Esophagus squamous epithelium (tissue), 5 donors: ENCODE measurements at places on chromosomes 6 and 20.

GRCh38 chr6:81614292-81614691 is 138.2 kb downstream of the TENT5A start:
- no peak for DNase-seq

DNA sequence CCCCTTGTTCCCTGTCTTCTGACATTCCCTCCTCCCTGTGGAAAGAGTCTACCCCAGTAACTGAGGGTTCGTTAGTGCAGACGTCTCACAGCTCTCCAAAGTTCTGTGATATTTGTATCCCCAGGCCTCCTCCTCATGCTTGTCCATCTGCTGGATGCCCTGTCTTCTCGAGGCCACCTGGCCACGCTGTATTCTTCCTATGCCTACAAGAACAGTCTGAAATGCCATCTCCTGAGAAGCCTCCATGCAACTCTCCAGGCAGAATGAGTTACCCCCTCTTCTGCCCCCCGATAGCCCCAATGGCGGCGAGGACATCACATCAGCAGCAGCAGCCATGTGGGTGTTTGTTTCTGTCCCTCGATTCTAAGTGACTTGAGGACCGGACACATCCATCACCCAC is 9.3 kb downstream of the ULBP2 start:
- DNase-seq, result no peak

DNA sequence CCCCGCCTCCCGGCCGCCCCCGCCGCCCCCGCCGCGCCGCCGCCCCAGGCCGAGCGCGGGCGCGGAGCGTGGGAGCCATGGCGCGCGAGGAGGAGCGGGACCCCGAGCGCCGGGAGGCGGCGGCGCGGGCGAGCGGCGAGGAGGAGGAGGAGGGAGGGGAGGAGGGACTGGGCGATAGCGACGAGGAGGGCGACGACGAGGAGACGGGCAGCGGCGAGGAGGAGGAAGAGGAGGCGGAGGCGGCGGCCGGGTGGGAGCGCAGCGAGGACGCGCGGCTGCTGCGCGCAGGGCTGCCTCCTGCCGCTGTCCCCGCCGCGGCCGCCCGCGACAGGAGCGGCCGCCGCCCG is at the start of gene SLC24A3:
TSS of gene SLC24A3 (plus strand) at position 174 of the 347 bp plus-strand sequence.
- DNase-seq, result no peak

- DNase-seq, result no peak
Observed at GRCh38 chr6:99344289-99344688, 5.2 kb downstream of the FAXC start.

DNA sequence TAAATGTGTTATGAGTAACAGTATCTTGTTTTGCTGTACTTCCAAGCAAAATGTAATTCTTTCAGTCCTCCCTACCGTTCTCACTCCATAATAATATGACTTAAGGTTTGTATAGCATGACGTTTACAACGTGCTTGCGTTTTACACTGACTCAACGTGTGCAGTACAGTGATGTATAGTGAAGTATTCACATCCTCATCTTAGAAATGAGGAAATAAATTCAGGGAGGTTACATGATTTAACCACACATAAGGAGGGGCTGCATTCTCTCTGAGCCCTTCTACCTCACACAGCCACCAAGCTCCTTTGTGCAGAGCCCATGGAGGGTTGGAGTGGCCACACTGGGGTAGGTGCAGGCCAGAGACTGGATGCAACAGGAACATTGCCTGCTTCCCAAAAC is 164.5 kb downstream of the MTHFD1L start:
- DNase-seq, result no peak

- DNase-seq, result no peak
Observed at GRCh38 chr6:116651916-116652315, 16.6 kb downstream of the ZUP1 start.

GRCh38 chr6:78599526-78599925 is 267.8 kb upstream of the IRAK1BP1 start:
- DNase-seq, result no peak

DNA sequence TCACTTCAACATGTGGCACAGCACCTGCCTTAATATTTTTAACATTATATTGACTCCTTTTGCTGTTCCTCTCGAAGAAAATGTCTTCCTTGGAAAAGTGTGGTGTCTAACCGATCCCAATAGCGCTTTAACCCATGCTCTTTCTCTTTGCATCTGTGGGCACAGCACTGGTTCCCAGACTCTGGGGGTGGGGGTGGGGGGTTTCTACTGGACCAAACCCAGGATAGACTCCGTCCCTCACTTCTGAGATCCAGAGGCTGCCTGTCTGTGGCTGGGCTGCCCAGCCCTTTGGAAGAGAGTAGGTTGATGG is 3.9 kb upstream of the ZNF292 start:
- no peak for DNase-seq

- DNase-seq, result no peak
Observed at GRCh38 chr6:35084511-35085203, 56.5 kb downstream of the TCP11 start.

- DNase-seq, result no peak
Observed at GRCh38 chr20:36523341-36523740, 18.0 kb upstream of the MYL9 start.

DNA sequence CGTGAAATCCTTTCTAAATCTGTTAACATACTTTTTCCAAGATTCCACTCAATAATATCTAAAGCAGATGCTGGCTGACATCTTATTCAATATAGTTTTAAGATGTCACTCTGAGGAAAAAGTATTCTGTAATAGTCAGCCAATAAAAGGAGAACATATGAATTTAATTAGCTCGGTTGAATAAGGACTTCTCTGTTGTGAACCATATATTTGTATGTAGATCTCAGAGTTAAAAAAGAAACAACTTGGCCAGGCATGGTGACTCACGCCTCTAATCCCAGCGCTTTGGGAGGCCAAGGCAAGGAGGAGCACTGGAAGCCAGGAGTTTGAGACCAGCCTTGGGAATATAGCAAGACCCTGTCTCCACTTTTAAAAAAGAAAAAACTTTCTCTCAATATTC is 7.4 kb upstream of the CD24 start:
- no peak for DNase-seq

- DNase-seq, result no peak
Observed at GRCh38 chr6:39876826-39877225, 57.4 kb downstream of the MOCS1 start.

DNA sequence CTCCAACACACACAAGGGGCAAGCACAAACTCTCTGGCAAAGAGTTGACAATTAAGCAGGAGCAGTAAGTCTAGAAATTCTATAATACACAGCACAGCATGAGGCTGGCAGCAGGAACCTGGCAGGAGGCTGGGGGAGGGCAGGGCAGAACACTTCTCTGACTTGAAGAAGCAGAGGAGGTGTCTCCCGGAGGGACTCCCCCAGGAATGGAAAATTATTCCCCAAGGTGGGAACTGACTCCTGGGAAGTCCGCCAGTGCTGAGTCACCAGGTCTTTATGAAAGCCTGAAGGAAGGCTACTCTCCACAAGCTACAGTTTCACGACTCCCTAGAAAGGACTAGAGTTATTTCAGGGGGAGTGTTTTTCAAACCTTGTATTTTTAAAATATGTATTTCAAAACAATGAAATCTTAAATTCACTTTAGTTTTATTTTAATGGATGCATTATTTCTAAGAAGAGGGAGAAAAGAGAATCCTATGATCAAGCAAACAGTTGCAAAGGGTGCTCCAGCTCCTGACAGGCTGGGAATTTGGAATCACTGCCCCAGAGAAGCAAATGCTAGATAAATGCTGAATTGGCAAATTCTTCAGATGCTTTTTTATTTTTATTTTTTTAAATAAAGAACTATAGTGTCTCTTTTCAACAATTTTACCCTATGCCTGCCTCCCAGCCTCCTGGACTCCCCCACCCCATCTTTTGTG is 192.8 kb downstream of the LY86 start:
- DNase-seq, result no peak

GRCh38 chr6:135851442-135852271 is at the start of gene PDE7B:
Gene PDE7B (plus strand): TSS chr6:135851701.
- DNase-seq, result peak; percentile 4

- no peak for DNase-seq
Observed at GRCh38 chr6:336159-337114, 44.1 kb downstream of the DUSP22 start.

GRCh38 chr20:3680701-3681351 is 984 bp downstream of the ADAM33 start:
- no peak for DNase-seq
